ENCODE measurements at places on chromosomes 11 and 22. TPM values are rescaled to one million over a fixed set of nuclear protein-coding genes. Genes with fewer than 3 reads are reported as not detected.

DNA sequence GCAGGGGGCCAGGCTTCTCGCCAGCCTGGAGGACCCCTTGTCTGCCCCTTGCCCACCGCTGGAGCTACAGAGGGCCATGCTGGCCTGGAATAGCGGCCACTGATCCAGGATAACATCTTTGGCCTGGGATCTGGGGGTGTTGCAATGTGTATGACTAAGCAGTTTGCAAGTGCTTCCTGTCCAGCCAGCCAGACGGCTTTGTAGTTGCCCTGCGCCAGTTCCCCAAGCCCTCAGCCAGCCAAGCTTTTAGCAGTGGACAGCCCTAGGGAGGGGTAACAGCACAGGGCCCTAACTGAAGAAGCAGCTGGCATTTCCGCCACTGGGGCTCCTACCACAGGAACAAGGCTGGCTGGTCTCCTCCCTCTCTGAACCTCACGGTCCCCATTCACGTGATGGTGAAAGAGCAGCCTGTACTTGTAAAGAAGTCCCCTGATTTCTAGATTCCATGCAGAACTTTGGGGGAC lies 32.1 kb downstream of the UQCR10 start:
- DNase-seq = no peak

- DNase-seq = no peak
These were observed 20.5 kb downstream of the SLC1A2 start for GRCh38 chr11:35398881-35399280.

Gene BET1L
- 64.4 TPM for total RNA-seq

GRCh38 chr11:31887180-31887579 lies 76.1 kb upstream of the PAX6 start:
- no peak for DNase-seq

DNA sequence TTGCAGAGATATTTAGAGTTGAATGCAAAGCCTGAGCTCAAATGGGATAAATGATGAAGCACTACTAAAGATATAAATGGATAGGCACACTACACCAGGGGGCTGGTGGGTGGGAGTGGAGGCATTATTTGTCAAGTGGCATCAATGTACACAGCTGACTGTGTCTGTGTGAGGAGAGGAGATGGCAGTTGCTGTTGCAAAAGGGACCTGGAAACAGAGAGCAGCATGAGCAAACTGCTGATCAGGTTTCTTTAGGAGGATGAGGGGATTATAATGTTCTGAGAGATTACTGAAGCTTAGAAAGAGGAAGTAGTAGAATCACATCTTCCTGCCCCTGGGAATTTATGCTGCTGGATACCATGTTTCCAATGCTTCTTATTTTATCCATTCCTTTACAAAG lies 39.4 kb upstream of the LIN7C start:
- DNase-seq = no peak

GRCh38 chr22:40818747-40819598 lies at the start of gene SLC25A17:
TSS of gene SLC25A17 (minus strand) at chr22:40819346. CDS start at chr22:40819248, 98 bp downstream.
- DNase-seq = peak; percentile 81

Gene MIAT
- total RNA-seq = 1.2 TPM

DNA sequence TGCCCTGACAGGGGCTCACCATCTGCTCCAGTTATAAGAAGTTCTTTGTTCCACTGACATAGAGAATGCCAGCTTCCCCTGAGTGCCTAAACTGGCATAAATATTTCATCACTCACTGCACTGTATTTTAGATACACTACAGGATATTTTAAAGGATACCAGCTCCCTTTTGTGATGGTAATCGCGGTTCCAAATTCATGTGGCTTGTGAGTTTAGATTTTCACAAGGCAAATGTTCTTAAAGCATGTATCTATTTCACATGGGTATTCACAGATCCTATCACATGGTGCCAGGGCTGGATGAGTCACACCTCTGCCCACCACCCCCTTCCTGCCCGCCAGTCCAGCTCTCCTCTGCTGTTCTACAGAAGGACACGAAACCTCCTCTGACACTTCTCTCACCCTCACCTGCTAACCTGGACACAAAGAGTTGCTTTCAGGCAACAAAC lies 105.5 kb downstream of the KCNC1 start:
- no peak for DNase-seq

- no peak for DNase-seq
These were observed 24.4 kb downstream of the FADS3 start for GRCh38 chr11:61866958-61867343.

DNA sequence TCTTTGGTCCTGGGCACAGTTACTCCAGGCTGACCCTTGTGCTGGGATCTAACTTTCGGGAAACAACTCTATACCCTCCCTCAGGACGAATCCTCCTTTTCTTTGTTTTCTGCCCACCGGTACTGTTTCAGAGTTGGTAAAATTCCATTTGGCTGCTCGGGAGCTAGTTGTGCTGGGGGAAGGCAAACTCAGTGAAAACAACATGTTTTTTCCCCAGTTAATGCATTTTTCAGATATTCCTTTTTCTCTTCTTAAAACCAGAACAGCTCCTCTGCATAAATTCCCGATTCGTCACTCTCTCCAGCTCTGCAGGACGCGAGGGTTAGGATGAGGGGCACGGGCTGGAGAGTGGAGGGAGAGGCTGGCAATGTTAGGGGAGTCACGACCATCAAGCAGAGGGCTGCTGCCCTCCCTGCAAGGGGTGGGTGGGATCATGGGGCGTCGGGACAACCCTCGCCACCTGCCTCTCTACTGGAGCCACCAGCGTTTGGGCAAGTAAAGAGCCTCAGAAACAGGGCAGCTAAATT lies 31.3 kb downstream of the LRRC10B start:
- DNase-seq = no peak

Gene MB
- not detected for total RNA-seq

DNA sequence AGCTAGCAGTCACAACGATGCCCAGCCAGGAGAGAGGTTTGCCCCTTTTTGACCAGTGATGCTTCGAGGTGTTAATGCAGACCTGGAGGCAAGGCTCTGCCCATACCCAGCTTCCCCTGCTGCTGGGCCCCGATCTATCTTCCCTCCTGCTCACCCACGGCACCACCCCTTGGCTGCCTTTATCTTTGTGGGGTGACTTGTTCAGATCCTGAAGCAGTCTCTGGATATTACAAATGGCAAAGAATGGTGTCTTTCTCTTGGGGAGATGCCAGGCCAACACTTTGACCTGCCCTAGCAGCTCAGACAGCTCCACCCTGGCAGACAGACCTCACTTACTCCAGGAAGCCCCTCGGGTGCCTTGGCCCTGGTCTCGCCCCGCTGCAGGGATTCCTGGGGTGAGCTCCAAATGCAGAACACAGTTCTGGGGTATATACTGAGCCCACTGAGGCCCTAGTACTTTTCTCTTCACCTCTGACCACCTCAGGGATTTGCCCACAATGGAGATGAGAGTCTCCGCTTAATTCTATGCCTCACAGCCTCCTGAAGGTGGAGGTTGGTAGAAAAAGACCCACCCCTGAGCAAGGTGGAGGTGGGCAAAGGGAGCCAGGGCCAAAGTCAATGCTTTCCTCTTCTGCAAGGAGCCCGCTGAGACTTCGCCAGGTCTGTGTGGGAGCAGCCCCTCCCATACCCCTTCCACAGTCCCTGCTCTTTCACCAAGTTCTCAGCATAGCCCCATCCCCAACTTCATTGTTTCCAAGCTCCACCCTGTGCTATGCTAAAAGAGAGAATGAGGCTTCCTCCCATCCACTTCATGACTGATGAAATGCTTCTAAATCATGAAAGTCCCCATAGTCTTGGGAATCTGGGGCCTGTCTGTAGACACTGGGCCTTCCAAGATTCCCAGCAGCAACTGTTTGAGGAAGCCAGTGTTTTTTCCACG lies 11.1 kb upstream of the ST3GAL4 start:
- DNase-seq = no peak

GRCh38 chr11:110501428-110501827 lies 71.7 kb downstream of the FDX1 start:
- no peak for DNase-seq

Data from endothelial cell (in vitro differentiated cells).